ENCODE measurements at places on chromosomes 6 and 20.

- peak; percentile 75 for DNase-seq
Measured at GRCh38 chr20:47785854-47786764, 828 bp upstream of the SULF2 start.

GRCh38 chr6:68167604-68168003 is 467.5 kb upstream of the ADGRB3 start:
- no peak for DNase-seq

DNA sequence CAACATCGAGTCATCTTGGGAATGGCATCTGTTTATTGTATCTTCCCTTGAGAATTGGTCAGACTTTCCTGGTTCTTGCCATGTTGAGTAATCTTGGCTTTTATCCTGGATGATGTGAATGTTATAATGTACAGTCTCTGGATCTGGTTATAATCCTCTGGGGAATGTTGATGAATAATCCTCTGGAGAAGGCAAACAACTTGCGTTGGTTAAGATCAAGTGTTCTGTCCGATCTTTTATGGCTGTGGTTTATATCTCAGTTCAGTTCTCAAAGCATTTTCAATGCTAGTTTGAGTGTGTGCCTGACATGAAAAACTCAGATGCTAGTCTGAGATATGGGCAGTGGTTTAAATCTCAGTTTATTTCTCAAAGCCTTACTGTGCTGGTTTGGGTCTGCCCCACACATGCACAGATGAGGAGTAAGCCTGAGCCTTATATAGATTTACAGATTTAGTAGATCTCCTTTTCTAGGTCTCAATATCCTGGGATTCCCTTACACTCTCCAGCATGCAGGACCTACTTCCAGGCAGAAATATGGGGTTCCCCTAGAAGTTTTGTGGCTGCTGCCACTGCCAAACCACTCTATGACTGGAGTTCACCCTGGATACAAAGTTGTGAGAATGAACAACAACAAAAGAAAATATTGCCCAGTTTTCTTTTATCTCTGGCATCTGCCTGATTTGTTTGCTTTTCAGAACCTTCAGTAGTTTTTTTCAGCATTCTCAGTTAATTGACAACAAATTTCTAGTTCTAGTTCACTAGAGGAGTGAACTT is 191.8 kb upstream of the MAN1A1 start:
- DNase-seq: peak; percentile 100

- DNase-seq: no peak
Measured at GRCh38 chr6:148674306-148674705, 72.5 kb upstream of the UST start.

- DNase-seq: peak; percentile 51
Measured at GRCh38 chr6:92684386-92684785, 735.0 kb downstream of the EPHA7 start.

DNA sequence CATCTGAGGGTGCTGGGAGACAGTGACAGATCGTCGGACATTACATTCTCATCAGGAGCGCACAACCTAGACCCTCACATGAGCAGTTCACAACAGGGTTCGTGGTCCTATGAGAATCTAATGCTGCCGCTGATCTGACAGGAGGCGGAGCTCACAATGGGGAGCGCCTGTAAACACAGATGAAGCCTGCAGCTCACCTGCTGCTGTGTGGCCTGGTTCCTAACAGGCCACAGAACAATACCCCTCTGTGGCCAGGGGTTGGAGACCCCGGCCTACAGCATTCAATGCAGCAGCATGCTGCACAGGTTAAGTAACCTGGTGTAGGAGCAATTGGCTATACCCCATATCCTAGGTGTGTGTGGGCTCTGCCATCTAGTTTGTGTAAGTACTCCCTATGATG is 19.5 kb downstream of the ANKRD60 start:
- DNase-seq: no peak

- DNase-seq: peak; percentile 74
Measured at GRCh38 chr20:62025832-62026563, 39.7 kb downstream of the TAF4 start.

- no peak for DNase-seq
Measured at GRCh38 chr20:22692119-22692475, 107.7 kb upstream of the FOXA2 start.

- DNase-seq: peak; percentile 19
Measured at GRCh38 chr6:4564801-4565271, 211.4 kb upstream of the CDYL start.

DNA sequence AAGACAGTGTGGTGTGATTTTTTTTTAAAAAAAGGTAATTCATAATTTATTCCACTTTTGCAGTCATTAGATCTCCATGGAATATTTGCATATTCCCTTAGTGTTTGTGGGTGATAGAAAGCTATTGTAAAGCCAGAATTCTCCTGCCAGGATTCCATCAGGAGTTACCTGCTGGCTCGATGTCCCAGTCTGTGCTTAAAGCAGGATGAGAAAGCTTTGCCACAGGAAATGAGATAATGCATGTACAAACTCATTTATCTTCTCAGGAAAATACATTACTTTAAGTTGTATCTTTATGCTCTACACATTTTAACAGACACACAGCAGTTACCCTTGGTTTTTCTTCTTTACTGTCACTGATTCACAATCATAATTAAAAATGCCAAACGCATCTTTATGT is 553.0 kb downstream of the CD109 start:
- peak; percentile 15 for DNase-seq

DNA sequence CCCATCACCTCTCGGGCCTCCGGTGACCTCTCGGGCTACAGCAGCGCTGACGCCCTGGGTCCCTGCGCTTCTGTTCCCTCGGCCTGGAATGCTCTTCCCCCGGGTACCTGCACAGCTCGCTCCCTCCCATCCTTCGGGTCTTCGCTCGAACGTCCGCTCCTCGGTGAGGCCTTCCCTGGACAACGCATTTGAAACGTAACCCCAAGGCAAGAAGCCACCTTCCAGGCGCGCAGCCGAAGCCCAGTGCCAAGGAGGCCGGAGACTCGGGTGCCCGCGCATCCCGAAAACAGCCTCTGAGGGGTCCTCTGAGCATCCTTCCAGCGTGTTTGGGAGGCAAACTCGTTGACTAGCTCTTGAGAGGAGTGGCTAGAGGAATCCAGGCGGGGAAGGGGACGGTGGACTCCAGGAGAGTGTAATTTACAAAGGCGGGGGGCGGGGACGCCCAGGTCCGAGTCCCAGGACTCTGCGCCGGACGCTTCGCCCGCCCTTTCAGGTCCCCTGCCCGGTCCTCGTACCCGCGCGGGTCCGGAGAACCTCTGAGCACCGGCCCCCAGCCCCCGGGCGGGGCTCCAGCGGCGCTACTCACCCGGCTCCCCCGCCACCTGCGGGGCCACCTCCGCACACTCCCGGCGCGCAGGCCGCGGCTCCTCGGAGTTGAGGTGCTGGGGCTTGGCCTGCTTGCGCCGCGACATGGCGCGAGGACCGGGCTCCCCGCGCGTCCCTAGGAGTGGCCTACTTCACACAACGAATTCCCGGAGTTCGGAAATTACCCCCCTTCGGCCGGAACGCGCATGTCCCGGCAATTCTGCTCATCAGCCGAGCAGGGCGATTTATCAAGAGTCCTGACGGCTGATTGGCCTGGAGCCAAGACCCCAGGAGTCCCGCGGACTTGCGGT is 86.8 kb downstream of the ZFP64 start:
- peak; percentile 34 for DNase-seq

GRCh38 chr6:116511424-116512110 is at the start of gene CALHM5:
Gene CALHM5, plus strand, starts transcription at chr6:116511639. Its CDS starts 58 bp downstream, at chr6:116511697.
- DNase-seq: peak; percentile 89

- DNase-seq: no peak
Measured at GRCh38 chr6:82073484-82073883, 174.1 kb downstream of the IBTK start.

DNA sequence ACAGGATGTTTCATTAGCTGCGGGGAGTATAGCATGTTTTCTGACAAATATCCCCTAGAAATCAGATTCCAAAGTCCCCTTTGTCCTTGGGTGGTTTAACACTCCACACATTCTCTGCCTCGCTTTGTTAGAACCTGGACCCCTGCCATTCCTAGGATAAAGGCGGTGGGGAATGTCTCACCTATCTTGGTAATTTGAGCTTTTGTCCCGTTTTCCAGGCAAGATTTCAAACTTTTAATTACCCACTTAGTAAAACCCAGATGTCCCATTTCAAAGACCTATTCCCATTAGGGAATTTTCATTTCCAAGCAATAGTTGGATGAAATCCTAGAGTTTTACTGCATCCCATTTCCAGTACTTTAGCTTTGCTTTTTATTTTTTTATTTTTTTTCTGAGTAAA is 501.0 kb upstream of the MAP3K7 start:
- no peak for DNase-seq
